AG20443 (cell line): ENCODE measurements at places on chromosomes 6 and 20.

DNA sequence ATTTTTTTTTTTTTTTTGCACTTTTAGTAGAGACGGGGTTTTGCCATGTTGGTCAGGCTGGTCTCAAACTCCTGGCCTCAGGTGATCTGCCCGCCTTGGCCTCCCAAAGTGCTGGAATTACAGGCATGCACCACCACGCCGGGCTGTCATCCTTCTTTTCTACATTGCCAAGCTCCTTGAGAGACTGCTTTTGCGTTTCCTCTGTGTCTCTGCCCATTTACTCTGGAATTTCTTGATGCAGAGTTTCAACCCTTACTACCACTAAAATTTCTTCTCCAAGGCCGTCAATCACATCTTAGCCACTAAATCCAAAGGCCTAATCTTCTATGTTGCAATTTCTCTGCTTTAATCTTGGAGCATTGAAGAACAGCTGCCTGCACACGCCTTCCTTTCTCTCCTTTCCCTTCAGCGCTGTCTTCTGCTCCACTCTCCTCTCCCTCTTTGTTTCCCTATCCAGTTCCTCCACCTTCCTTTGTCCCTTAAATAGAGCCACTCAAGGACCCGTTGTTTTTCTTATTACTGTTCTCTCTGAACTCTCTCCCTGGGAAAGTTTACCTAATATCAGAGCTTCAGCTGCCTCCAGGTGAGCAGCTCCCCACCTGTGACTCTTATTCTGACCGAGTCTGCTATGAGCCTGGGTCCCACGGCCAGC lies 98.8 kb downstream of the SLC35B3 start:
- DNase-seq = no peak

DNA sequence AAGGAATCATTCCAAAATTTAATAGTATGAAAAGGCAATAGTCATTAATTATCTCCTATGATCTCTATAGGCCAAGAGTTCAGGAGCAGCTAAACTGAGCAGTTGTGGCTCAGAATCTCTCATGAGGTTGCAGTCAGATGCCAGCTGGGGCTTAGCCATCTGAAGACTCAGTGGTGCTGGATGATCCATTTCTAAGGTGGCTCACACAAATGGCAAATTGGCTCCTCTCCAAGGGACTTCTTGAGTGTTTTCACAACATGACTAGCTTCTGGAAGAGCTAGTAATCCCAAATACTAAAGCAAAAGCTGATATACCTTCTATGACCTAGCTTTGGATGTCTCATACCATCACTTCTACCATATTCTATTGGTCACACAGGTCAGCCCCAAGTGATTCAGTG lies 104.2 kb downstream of the HAO1 start:
- DNase-seq = no peak

DNA sequence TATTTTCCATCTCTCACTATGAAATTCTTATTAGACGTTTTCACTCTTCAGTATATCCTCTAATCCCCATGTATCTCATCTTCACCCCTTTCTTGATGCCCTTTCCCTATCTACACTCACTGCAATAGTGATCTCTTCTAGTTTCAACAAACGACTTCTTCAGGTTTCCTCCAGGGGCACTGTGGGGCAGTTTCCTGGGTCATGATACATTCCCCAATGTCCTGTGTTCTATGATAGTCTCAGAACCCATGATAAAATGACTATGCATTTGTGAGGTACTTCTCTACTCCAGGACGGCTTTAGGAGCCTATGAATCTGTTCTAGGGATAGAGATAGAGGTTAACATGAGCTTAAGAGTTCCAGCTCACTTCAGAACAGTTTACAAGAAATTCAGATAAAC lies 183.3 kb downstream of the FOXC1 start:
- peak; percentile 34 for DNase-seq

DNA sequence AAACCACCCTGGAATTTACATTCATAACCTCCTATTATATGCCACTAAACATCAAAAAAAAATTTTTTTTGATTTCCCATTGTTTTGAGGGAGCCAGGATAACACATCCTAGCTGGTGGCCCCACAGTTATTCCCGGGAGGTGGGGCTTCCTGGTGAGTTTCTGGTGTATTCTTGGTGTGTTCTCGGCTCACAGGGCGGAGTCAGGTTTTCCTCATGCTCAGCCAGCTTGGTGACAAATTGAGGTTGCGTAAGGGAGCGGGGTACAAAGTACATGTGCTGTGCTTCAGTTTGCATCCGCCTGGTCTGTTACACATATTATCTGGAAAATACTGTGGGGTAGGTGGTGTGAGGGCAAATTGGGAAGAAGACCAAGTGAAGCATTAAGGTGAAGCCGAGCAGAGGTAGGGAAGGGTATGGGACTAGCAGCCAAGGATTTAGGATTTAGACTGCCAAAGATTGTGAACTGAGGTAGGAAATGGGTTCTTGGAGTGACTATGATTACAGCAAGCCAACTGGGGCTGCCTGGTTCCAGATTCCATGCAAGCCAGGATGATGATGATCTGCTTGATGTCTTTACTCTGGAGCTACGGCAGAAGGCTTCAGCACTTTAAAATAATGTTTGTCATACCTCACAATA lies 46.2 kb upstream of the EEF1A1 start:
- DNase-seq = peak; percentile 88

- no peak for DNase-seq
These were observed 117.3 kb downstream of the EYA2 start for GRCh38 chr20:47011984-47012383.

GRCh38 chr6:108872141-108872557 lies 23.9 kb downstream of the ARMC2 start:
- peak; percentile 44 for DNase-seq

DNA sequence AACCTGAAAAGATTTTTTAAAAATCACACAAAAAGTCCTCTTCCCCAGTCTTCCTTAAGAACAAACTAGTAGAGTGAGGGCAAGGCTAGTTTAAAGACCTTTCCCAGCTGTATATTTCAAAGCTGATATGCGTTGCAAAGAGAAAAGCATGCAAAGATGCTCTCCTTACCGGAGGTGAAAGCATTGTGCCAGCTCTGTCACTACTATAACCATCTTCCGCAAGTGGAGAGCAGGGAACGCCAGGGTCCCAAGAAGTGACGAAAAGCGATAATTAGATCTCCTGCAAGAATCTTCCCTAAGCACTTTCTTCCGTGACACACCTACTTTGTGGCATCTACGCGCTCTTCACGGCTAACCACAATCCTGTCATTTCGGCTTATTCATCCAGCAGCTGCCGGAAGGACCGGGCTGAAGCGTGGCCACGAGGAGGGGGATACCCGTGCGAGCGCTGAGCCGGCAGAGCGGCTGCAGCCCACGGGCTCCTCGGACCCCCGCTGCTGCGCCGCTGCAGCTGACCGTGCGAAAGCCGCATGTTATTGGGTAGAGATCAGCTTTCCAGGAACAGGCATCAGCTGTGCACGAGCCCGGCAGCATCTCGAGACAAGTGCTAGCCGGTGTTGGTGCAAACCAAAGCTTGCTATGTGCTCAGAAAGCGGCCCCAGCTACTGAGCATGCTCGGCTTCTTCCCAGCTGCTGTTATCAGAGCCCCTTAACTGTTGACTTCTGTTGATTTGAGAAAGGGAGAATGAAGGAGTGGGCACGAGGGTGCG lies 57.2 kb upstream of the ARHGAP18 start:
- peak; percentile 59 for DNase-seq

DNA sequence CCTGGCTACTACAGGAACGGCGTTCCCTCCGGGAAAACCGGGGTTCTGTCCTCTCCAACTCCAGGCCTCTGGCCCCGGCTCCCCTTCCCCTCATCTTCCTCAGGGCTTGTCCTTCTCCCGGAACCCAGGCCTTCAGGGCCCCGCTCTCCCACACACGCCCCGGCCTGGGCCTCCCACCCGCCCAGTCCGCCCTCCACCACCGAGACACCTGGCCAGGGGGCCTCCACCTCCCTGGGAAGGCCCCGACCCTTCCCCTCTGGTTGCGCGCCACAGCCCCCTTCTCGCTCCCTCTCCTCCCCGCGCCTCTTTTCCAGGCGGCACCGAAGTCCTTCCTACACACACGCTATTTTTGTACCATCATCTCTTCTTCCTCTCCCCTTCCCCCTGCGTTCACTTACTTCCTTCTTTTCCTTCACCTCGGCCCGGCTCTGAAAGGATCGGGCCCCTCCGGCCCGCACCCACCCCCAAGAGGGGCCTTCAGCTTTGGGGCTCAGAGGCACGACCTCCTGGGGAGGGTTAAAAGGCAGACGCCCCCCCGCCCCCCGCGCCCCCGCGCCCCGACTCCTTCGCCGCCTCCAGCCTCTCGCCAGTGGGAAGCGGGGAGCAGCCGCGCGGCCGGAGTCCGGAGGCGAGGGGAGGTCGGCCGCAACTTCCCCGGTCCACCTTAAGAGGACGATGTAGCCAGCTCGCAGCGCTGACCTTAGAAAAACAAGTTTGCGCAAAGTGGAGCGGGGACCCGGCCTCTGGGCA lies 1.3 kb upstream of the SIRPA start:
- DNase-seq = no peak

GRCh38 chr6:46963039-46963438 lies 41.3 kb upstream of the ADGRF5 start:
- no peak for DNase-seq

DNA sequence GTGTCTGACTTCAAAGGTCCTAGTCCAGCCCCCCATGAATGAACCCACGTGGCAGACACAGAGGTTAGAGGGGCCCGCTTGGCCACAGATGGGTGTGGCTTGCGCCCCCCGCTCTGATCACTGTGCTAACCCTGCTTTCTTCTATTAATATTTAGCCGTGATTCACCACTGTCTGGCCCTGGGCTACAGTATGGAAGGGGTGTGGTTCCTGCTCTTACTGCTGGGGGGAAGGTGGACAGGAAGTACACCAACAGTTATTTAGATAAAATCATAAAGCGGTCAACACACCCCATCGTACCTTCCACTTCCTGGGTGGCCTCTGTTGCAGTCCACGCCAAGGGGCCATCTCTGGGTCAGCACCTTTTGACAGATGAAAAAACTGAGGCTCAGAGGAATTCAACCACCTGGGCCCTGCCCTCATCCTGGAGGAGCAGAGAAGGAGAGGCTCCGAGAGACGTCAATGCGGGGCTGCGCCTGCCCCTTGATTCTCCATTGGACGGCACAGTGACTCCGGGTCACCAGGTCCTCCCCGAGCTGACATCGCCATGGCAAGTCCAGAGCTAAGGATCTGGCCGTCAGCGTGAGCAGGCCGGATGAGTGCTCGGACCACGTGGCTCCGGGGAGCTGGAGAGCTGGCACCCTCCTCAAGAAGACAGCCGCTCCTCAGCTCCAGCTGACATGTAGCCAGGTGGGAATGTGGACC lies 206.3 kb downstream of the PREX1 start:
- peak; percentile 48 for DNase-seq

DNA sequence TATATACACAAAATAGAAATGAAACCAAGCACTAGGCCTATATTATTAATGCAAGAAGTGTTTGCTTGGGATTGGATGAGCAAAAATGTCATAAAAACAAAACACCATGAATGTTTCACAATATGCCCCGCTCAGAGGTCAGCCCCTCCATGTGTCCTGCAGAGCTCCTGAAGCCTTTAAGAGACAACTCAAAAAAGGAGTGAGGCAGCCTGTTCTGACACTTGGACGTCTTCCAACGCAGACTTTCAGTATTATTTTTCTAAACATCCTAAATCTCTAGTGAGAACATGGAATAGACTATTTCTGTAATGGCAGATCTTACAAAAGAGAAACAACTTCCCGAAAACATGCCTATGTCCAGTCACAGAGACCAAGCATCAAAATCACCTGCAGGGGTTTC lies 322.6 kb downstream of the PRKN start:
- DNase-seq = no peak

- DNase-seq = no peak
These were observed 8.2 kb downstream of the BACH2 start for GRCh38 chr6:90288404-90288803.

GRCh38 chr6:37429352-37429750 lies 3.7 kb upstream of the CMTR1 start:
- no peak for DNase-seq

- no peak for DNase-seq
These were observed 68.0 kb downstream of the ESR1 start for GRCh38 chr6:151875524-151875923.

DNA sequence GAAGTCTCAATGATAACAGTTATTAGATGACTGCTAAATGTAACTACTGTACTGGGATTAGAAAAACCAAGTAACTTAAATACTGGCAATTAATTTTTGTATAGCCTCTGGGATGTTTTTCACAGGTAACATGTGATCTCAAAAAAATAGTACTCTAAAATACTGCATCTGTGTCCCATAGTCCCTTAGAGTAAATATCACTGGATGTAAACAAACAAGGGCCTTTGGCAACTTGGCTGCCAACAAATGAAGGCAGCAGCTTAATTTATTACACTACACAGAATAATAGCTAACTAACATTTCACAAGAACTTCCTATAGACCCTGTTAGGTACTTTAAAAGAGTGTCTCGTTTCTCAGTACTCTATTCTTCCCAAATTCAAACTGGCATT lies 14.0 kb downstream of the ARHGAP18 start:
- no peak for DNase-seq

DNA sequence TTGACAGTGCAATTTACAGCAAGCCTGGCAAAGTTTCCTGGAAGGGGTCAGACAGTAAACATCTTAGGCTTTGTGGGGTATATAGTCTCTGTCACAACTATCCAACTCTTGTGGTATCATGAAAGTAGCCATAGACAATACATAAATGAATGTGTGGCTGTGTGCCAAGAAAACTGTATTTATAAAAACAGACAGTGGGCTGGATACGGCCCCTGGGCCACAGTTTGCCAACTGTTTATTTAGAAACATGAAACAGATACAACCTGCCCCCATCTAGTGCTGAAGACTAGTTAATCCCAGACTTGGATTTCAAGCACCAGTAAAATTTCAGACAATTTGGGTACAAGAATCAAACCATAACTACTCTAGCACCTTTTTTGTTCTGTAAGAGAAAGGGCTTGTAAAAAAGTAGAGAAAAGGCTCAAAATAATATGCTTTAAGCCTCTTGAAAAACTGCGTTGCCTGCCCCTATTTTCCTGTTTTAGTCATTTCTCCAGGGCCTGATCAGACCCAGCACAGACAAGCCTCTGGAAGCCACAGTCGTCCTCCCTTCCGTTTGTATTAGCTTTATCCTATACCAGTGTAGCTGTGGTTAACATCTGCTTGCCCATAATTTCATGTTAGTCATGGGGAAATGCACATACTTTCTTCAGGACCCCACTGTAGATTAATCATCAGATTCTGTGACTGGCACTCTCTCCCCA lies 30.8 kb downstream of the JAG1 start:
- DNase-seq = no peak

DNA sequence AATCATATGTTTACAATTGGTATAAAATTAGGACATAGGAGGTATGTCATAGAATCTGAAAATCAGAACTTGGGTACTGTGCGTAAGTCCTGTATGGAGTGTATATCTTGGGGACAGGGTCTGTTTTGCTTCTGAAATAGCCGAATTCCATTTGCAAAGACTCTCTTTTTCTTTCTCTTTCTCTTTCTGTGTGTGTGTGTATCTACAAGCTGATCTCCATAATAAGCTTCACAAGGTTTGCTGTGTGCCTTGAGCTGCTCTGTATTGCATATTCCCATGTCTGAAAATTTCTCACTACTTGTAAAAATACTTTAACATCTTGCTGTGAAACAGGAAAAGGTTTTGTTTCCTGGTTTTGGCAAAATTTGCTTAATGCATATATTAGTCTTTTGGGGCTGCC lies 29.5 kb downstream of the STX11 start:
- no peak for DNase-seq
